Osteocyte (in vitro differentiated cells): ENCODE measurements at places on chromosomes 3 and 15. TPM values are rescaled to one million over a fixed set of nuclear protein-coding genes. Genes with fewer than 3 reads are reported as not detected.

The CMTM7 gene
- 14.7 and 17.8 TPM in 2 replicates for total RNA-seq

DNA sequence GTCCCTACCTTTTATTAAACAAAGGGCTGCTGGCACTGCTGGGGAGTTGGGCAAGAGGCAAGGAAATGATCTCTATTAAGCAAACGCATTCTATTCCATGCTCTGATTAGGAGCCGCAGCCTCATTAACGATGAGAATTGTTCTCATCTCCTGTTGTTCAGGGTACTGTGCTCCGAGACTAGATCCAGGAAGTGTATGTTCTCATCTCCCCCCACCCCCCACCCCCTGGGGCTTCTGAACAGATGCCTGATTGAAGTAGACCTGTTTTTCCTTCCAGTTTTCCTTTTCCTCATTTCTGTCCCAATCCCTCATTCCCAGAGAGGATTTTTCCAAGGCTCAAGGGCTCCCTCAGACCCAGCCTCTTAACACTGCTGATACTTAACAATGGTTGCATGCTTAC, 81.6 kb upstream of the FEZF2 start:
- no peak for DNase-seq

The KNG1 gene
- not detected in 2 replicates for total RNA-seq

- DNase-seq: no peak
Measured at GRCh38 chr15:63462088-63462487, 42.3 kb upstream of the USP3 start.

GRCh38 chr3:45064512-45065372, 38.6 kb downstream of the CLEC3B start:
- no peak for DNase-seq

- DNase-seq: no peak
Measured at GRCh38 chr3:41208507-41209220, 9.4 kb downstream of the CTNNB1 start.

The RPL35A gene
- total RNA-seq: 843 and 861 TPM in 2 replicates

The CCNB2 gene
- 12.2 and 12.7 TPM in 2 replicates for total RNA-seq
